ENCODE measurements at places on chromosomes 11 and 22.

DNA sequence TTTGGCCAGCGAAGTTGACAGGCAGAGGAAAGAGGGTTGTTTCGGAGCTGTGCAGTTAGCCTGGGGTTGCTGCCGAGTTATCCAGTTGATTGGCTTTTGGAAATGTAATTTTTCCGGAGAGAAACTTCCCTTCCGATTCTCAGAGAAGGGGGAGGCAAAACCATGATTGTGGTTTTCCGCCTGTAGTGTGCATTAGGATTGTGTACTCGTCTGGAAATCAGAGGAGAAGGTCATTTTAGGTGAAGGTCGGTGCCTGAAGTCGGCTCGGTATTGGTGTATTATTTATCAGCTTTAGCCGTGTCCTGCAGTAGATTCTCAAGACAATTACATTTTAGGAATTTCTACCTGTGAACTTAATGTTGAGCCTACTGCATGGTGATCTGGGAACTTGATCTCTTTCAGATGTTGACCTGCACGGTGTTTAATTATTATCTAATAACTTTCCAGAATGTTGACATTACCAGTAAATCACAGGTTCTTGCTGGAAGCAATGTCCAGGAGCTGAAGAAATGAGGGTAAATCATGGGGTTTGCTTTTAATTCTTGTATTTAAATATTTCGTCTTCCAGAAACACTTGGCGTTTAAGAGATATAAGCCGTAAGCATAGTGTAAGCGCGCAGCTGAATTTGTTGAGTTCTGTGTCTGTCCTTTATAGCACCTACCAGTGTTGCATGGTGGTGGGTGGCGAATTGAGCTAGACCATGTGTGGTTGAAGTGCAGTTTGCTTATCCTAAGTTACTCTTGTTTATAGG is 1.3 kb downstream of the ARHGEF12 start:
- no peak for DNase-seq

DNA sequence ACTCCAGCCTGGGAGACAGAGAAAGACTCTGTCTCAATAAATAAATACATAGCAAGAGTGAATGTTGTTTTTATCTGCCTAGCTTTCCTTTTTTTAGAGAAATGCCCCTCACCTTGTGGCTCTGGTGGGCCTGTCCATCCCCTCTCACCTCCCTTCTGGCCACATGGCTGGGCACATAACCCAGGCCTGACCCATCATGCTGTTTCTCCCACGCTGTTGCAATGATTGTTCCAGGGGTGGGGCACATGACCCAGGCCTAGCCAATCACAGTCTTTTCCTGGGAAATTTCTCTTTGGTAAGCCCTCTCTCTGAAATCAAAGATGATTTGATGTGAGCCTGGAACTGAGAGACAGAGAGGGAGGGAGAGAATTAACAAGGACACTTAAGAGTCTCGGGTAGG is 5.5 kb upstream of the CYTH4 start:
- DNase-seq, result no peak

GRCh38 chr11:36500315-36500721 is 9.8 kb downstream of the TRAF6 start:
- DNase-seq, result no peak

- DNase-seq, result no peak
Observed at GRCh38 chr11:3224401-3225057, 5.9 kb upstream of the MRGPRG start.

DNA sequence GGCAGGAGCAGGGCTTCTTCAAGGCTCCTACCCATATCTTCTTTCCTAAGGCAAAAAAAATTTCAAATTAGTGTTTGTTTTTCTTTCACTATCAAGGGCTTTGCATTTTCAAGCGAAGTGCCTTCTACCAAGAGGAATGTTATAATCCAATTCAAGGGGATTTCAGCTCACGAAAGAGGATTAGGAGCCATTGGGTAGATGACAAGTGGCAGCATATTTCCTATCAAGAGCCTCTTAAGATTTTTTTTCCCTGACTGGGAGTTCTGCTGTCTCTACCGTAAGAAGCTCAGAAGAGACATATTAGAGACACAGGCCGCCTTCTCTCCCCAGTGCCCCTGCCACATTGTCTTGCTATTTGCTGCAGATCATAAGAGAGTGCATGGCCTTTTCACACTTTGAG is 55.9 kb upstream of the BMAL1 start:
- DNase-seq, result no peak

DNA sequence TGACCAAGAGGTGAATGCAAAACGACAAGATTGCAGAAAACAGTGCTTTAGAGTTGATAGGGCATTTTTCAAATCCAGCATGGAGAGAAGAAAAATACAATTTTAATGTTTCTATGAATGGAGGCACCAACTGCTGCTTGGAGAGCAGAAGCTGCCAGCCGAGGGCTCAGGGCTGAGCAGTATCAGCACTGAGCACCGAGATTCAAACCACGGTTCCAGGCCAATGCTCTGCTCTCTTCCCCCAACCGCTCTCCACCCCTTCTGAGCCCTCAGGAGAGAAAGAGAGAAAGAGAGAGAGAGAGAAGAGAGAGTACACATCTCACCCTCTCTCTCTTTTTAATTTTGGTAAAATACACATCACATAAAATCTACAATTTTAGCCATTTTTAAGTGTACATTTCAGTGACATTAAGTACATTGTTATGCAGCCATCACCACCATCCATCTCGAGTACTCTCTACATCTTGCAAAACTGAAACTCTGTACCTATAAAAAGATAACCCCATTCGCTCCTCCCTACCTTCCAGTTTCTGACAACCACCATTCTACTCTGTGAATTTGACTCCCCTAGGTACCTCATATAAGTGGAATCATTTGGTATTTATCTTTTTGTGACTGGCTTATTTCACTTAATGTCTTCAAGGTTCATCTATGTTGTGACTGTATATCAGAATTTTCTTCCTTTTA is 333.3 kb downstream of the MIAT start:
- DNase-seq, result no peak

DNA sequence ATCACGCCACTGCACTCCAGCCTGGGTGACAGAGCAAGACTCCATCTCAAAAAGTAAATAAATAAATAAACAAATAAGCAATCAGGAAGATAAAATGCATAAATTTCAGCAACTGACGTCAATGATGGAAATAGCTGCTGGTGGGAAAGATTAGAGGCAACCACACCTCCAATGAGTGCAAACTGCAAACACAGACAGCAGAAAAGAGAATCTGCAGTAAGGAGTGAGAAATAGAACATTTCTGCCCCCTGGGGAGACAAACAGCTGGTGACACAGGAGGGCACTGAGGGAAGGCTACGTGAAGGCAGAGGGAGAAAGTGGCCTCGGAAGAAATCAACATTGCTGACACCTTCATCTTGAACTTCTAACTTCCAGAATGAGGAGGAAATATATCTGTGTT is 6.5 kb downstream of the PI4KA start:
- DNase-seq, result no peak
